ENCODE measurements at places on chromosomes 6 and 20. TPM values are rescaled to one million over a fixed set of nuclear protein-coding genes. Genes with fewer than 3 reads are reported as not detected.

DNA sequence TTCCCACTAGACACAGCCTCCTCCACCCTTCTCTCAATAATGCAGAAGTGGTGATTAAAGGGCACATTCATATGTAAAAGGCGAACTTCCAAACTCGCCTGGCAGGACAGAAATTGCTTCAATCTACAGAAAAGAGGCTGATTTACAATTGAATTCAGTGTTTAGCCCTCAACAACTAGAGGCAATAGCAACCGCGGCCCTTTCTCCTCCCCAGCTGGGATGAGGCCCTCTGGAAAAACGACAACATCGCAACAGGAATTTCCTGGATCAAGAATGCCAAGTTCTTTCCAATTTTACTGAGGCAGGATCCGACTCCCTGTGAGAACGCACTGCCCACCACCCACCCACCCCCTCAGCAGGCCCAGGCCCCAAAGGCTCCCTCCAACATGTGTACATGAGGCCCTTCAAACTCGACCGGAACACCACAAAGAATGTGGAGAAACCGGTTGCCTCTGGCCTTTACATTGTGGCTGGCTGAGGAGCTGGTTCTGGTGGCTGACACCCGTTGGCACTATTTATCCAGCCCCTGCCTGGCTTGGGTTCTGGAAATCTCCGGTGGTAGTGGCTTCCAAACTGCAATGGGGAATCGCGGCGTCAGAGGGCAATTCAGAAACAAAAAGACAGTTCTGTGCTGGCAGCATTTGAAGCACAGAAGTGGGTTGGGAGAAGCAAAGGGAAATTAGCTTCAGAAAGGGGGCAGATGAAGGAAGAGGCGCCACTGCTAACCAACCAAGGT, 36.8 kb downstream of the ZMYND8 start:
- peak; percentile 21 for DNase-seq

- DNase-seq: no peak
Measured at GRCh38 chr6:30707281-30707850, 9.7 kb downstream of the MDC1 start.

GRCh38 chr6:147304016-147304415, 99.8 kb downstream of the STXBP5 start:
- DNase-seq: no peak

DNA sequence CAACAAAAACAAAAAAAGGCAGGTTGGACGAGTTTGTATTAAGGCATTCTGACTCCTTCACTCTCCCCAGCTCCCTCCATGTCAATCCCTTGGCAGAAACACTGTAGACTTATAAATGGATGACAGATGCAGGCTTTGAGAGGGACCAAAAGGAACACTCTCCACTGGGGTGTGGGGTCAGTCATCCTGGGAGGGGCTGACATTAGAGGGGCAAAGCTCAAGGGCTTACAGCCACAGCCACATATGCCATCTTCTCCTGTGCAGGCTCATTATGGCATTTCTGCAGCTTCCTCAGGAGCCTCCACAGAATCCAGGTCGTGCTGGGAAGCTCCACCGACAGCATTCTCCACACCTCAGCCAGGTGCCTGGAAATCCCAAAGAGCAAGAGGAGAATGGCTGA, 33.0 kb upstream of the RBL1 start:
- no peak for DNase-seq

DNA sequence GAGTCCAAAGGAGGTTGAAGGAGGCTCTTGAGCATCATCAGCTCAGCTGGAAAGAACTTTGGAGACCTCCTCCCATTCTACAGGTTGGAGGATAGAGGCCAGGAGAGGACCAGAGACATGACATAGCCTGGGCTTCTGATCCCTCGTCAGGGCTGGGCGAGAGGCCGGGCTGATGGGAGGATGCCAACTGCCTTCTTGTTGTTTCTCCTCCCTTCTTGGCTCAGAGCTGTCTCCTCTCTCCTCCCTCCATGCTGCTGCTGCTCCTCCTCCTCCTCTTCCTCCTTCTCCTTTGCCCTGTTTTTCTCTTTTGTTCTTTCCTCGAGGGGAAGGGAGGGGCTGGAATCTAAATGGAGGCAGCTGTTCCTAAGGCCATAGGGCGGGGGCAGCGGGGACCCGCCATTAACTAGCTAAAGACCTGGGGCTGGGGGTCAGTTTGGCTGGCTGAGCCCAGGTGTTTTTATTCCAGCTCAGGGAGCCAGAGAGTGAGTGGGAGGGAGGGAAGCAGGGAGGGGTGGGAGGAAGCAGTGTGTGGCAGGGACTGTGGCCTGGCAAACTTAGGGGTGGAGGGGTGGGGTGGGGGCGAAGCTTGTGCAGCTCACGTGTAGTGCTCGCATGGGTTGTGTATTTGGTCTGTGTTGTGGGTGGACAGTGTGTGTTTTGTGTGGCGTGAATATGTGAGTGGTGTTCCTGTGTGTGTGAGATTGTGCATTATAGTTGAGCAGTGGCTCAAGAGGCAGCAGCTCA, 84.8 kb downstream of the CD40 start:
- DNase-seq: peak; percentile 30

GRCh38 chr6:48765352-48765961, 654.5 kb upstream of the PTCHD4 start:
- DNase-seq: peak; percentile 64

DNA sequence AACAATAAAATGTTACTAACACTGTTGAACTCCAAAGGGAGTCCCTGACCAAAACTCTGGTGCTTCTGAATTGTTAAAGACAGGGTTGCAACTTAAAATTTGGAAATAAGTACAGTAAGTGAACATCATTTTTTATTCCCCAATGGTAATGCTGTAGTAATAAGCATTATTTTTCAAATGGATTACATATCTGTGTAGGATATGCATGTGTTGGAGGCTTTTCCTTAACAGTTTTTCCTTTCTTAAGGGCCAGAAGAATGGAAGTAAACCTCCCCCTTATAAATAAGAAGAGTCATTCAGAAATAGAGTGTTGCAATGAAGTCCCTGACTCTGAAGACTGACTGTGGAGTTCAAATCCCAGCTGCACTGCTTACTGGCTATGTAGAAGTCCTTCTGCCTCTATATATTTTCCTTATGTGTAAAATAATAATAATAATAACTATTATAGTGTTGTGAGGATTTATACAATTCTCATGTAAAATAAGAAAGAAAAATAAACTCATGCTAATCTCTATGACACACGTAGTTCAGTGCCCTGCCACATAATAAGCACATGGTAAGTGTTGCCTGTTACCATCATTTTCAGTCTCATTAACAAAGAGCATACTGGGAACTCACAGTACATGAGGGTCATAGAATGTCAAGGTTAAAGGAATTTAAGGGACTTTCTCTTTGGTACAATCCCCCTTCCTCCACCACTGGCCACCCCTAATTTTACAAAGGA, 129.8 kb upstream of the SMLR1 start:
- no peak for DNase-seq

- DNase-seq: no peak
Measured at GRCh38 chr6:36824253-36824652, 15.0 kb downstream of the CPNE5 start.

- peak; percentile 15 for DNase-seq
Measured at GRCh38 chr6:153831350-153832078, 207.5 kb upstream of the OPRM1 start.

DNA sequence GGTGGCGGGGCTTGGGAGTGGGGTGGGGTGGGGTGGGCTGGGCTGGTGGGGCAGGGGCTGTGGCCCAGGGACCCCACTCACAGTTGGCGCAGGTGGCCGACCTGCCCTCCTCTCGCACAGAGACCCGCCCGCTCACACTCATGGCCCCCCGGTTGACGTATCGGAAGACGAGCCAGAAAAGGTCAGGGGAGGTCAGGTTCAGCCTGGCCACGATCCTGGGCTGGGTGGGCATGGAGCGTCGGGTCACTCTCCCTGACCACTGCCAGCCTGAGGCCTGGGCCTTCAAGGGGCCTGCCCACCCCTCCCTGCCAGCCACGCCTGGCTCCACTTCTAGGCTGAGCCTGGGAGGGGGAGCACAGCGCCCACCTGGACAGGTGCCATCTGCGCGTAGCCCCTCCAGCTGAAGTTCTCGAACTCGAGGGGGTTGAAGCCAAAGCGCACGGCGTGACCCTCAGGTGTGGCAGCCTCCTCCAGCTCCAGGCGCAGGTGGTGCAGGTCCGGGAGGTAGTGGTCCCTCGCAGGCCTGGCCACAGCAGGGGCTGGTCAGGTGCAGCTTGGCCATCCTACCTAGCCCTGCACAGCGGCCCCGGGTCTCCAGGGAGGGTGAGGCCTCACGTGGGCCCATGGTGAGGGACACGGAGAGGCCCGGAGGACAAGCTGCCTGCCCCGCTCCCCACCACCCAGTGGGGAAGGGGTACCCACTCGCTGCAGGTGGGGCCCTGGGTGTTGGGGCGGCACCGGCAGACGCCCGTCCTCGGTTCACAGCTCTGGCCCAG, 31.2 kb downstream of the ADRM1 start:
- DNase-seq: no peak

DNA sequence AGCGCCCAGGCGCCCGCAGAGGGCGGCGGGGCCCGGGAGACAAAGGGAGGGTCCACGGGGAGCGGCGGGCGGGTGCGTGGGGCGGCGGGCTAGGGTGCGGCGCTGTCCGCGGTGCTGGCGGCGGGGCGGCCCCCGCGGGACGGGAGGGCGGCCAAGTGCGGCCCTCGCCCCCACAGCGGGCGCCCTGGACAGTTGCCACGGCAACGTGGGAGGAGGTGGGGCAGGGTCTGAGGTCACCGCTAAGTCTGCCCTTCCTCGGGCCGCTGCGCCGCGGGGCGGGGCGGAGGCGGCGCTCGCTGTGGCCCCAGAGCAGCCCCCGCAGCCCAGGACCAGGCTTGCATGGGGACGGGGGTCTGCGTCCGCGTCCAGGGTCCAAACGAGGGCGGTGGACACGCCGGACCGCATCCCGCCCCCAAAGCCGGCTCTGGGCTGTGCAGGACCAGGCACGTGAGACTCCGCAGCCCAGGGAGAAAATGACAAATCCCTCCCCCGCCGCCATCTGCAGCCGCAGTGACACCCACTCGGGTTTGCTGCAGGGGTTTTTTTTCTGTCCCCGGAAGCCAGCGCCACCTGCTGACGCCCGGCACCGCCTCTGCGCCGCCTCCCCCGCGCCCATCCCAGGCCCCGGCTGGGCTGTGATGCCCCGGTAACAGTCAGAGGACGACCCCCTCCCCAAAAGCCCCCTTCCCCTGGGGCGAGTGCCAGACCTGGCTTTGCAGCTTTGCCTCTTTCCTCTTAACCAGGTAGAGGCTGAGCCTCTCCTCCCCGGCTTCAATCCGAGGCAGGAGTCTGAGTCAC, 36.8 kb downstream of the YTHDF1 start:
- DNase-seq: peak; percentile 63

GRCh38 chr6:14040042-14040441, 77.5 kb upstream of the CD83 start:
- DNase-seq: no peak

DNA sequence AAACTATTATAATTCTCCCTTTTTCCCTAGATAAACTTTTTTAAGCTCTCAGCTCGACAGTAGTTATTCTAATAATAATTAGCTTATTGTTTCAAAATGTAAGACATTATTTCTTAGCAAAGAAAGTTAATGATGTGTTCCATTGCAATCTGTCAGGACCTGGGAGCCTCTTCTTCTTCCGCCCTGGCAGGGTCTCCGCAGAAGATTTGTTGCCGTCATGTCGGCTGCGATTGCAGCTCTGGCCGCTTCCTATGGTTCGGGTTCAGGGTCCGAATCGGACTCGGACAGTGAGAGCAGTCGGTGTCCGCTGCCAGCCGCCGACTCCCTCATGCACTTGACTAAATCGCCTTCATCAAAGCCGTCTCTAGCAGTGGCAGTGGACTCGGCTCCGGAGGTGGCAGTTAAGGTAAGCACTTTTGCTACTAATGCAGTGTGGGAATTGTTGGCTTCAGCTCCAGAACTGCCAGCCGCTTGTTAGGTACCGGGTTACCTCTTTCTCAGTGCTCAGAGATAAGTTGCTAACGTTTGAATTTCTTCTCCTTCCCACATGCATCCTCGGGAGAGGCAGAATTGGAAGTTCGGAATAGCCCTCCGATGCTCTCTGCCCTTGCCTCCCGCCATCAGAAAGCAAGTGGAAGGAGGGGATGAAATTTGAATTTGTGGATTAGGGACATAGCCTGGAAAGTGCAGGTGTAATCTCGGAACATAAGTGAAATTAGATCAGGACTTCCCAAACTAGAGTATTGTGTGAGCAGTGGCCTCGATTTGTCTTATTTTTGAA, at the start of gene CDC40:
TSS of gene CDC40 (plus strand) at position 200 of the 781 bp plus-strand sequence. CDS start at position 218, 18 bp downstream.
- DNase-seq: no peak

- peak; percentile 69 for DNase-seq
Measured at GRCh38 chr20:35302421-35303335, 10.5 kb upstream of the FAM83C start.

GRCh38 chr20:3421985-3422384, 14.5 kb upstream of the DNAAF9 start:
- no peak for DNase-seq

GRCh38 chr6:36371211-36371610, 16.3 kb downstream of the ETV7 start:
- no peak for DNase-seq

DNA sequence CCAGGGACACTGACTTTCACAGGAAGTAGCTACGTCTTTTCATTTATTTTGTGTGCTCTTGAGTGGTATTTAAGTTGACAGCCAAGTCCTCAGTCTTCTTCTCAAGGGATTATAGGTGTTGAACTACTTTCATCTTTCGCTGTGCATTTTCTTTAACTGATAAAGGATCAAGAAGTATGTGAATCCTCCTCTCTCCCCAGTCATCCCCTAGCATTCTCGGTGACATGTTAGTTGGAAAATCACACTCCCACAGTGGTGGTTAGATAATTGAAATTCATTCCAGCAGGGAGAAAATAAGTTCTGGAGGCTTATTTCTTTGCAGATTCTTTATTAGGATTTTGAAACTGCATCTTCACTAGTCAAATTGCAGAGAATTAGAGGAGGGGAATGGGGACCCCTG, 569.4 kb downstream of the MEI4 start:
- DNase-seq: no peak

DNA sequence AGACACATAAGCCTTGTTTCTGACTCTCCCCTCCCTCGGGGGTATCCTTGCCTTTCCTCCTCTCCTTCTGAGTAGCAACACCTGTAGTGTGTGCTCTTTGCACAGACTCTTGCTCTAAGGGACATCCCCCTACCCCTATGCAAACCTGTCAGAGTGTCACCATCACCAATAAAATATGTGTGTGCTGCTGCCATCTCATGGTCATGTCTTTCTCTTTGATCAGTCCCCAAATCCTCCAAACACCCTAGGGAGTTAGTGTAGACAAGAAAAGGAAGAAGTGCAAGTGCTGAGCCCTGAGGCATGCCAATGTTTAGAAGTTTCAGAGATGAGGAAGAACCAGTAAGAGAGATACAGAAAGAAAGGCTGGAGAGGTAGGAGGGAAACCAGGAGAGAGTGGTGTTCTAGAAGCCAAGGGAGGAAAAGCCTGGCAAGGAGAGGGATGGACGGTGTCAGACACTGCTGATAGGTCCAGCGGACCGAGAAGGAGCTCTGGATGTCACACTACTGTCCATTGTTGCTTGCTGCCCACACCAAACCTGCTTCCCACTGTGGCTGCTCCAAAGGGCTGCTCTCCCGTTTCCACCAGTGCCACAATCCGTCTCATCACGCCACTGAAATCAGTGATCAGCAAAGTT, 16.4 kb downstream of the TRMT6 start:
- DNase-seq: no peak

Gene FKBP1C
- total RNA-seq: 0.41 TPM

Gene CSNK2A1
- 195 TPM for total RNA-seq

Gene SLC22A2
- 1.2 TPM for total RNA-seq

Gene RFX6
- not detected for total RNA-seq

Gene TFAP2C
- total RNA-seq: 1.9 TPM

Gene PTPRT
- not detected for total RNA-seq

Gene BANF2
- not detected for total RNA-seq

Gene HSPA12B
- not detected for total RNA-seq

Gene TRIM15
- total RNA-seq: not detected

Gene C6orf58
- total RNA-seq: 0.21 TPM

Gene NSFL1C
- total RNA-seq: 66.3 TPM

Gene ANGPT4
- total RNA-seq: 0.05 TPM

Gene TSPO2
- not detected for total RNA-seq

Gene SLC52A3
- 0.03 TPM for total RNA-seq
